T-helper 22 cell (primary cell): ENCODE measurements at places on chromosomes 12 and 14.

GRCh38 chr14:90513161-90514014 is 116.6 kb downstream of the CALM1 start:
- DNase-seq: no peak

DNA sequence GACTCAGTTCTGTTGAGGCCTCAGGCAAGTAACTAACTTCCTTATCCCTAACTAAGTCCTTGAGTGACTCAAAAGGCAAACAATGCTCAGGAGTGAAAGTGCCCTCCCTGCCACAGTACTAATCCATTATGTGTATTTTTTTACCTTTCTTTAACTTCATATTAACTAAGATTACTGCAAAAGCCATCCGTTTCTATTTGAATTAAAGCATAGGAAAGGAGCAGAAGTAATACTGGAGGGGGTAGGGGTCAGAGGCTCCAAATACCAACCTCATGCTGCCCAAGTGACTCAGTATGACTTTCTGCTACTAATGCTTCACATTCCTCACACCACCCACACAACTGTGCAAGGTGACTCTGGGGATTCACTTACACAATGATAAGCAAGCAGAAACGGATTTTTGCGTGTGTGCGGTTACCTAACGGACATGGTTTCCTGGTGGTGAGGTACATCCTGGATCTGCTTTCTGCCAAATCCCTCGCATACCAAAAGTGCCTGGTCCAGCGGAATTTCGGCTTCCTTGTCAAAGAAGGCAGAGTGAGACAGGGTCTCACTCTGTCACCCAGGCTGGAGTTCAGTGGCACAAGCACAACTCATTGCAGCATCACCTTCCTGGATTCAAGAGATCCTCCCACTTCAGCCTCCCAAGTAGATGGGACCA is 25.1 kb downstream of the MOK start:
- DNase-seq: no peak

DNA sequence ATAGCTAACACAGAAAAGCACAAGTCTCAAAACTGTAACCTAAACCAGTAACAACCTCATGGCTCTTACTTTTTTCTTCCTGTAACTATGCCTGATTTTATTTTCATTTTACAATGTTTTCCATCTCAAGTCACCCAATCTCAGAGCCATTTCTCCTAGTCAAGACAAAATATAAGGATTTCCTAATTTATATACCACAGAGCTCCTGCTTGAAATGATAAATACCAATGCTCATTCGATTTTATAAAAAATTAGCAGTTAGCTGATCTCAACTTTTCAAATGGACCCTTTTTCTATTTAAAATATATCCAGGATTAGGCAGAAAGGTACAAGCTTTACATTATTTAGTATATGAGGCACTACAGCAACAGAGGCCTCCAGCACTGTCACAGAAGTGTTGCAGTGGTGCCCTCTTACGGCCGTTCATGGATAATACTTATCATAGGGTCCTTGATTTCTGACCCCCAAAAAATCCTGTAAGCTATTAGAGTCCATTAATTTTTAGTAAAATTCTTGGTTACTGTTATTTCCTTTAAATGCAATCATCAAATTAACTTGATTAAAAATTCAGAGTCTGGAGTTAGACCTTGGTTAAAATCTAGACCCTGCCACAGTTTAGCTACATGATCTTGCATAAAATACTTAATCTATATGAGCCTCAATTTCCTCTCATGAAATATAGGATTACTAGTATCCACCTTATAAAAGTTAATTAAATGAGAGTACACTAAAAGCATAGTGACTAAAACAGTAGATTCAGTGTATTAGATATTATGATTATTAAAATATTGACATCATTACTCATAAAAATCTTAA is 68.3 kb downstream of the SEC23A start:
- DNase-seq: no peak

DNA sequence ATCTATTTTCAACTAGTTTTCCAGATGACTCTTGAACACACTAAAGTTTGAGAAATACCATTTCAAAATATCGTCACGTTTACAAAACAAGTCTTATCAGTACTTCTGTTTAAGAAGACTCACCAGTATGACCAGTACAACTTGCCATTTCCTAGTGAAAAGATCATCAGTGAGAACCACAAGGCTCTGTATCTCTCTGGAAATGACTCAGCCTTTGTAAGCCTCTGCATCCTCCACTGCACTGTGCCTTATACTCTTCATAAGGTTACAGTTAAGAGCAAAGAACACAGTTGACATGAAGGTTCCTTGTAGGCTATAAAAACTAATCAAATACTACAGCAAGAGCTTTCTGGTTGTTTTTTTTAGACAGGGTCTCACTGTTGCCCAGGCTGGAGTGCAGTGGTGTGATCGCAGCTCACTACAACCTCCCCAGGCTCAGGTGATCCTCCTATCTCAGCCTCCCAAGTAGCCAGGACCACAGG is 5.7 kb upstream of the VTI1B start:
- DNase-seq: no peak

DNA sequence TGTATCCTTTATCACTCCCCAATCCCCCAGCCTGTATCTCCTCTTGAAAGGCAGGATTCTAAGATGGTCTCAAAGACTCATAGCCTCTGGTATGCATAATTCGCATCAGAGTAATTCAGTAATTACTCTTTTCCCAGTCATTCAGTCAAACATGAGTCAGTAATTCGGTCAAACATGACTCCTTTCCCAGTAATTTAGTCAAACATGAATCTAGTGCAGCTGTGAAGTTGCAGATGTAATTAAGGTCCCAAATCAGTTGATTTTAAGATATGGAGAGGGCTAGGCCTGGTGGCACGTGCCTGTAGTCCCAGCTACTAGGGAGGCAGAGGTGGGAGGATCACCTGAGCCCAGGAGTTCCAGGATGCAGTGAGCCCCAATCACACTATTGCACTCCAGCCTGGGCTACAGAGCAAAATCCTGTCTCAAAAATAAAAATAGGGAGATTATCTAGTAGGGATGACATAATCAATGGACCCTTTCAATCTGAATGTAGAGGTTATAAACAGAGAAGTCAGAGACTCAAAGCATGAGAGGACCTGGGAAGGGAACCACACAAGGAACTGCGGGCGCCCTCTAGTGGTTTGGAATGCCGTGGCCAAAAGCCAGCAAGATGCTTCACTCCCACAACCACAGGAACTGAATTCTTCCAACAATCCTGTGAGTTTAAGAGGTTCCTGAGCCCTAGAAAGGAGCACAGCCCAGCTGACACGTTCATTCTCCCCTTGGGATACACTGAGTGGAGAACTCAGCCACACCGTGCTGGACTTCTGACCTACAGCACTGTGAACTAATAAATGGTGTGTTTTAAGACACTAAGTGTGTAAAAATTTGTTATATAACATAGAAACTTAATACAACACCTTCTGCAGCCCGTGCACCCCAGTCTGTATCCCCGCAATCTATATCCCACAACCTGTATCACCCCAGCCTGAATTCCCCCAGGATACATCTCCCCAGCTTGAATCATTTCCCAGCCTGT is 14.3 kb upstream of the ARMH4 start:
- DNase-seq: peak; percentile 33

DNA sequence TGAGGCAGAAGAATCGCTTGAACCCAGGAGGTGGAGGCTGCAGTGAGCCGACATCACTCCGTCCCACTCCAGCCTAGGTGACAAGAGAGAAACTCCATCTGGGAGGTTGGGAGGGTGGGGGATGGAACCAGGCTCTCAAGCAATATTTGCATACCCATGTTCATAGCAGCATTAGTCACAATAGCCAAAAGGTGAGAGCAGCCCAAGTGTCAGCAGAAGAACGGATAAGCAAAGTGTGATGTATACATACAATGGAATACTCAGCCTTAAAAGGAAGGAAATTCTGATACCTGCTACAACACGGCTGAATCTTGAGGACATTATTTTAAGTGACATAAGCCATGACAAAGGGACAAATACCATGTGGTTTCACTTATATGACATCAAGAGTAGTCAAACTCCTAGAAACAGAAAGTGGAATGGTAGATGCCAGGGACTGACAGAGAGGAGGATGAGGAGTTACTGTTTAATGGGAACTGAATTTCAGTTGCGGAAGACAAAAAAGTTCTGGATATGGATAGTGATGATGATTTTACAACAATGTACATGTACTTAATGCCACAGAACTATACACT is 11.6 kb downstream of the DAD1 start:
- no peak for DNase-seq

DNA sequence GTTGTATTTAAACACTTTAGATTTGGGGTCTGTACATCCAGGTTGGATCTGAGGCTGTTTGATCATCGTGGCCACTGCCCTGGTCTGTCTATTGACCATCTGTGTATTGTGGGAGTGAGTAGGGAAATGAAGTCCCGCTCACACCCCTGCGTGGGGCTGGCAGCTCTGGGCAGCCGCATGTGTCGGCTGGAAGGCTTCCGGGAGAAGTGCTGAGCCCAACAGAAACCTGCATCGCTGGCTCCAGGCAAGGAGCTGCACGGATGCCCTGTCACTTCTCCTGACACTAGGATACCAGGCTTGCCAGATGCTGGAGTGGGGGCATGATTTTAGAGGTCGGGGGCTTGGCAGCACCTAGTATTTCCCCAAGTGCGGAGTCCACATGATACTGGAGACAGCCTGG is 93.6 kb downstream of the PHETA1 start:
- DNase-seq: no peak

DNA sequence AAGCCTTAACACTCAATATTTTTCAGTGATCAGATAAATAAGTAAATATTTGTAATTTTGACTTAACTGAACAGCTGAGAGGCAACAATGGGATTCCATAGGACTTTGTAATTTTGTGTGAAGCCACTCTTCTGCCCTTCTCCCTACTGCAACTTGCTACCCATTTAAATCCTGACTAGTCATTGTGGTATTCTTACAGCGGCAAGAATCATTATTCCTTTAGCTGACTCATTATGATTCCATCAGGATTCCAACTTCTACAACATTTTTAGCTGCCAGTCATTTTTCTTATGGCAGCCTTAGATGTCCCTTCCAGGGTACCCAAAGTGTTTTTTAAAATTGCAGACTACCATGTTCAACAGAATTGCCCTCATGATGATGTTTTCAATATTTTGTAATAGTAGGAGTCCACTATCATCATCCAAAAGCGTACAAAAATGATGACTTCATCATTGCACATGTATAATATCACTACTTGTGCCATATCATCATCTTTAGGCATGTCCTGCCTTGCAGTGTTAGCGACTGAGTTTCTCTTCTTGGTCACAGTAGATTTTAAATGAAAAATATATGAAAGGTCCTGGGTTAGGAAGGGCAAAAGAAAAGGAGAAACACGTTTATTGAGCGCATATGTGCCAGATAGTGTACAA is 5.1 kb upstream of the MAGOHB start:
- DNase-seq: no peak

- no peak for DNase-seq
Observed at GRCh38 chr14:98914942-98915341, 357.1 kb downstream of the BCL11B start.

DNA sequence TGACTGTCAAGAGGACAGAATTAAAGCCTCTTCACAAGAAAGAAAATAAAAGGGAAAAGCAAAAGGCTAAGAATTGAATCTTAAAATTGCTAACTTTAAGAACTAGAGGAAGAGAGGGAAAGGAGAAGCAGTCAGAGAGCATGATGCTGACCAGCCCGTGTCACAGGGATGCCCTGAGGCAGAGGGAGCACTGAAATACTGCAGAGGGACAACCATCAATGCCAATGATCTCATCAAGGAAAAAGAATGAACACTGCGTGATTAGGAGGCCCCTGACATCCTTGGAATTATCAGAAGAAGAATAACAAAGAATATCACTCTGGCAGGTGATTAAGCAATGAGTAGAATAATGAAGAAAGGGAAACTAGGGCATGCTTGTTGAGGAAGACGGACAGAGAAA is 252.2 kb upstream of the GRIP1 start:
- DNase-seq: no peak

- DNase-seq: no peak
Observed at GRCh38 chr14:70856851-70857495, 47.7 kb upstream of the MAP3K9 start.

- no peak for DNase-seq
Observed at GRCh38 chr12:47863985-47864384, 40.8 kb downstream of the VDR start.

DNA sequence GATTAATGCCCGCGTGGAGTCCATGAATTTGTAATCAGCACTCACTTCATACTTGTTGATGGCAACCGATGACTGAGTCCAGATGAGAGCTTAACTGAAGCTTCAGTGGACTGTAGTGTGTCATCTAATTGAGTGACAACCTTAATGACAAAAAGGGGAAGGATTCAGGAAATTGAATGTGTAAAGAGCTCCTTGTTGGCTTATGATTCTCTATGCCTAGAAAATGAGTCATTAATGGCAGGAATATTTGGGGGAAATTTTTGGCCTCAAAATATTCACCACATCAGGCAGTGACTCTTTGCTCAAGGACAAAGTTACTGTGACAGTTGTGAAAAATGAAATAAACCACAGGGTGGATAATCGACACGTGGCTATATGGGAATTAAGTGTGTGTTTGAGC is 55.3 kb upstream of the STON2 start:
- no peak for DNase-seq

GRCh38 chr12:8834230-8834629 is 11.8 kb downstream of the A2ML1 start:
- DNase-seq: no peak

DNA sequence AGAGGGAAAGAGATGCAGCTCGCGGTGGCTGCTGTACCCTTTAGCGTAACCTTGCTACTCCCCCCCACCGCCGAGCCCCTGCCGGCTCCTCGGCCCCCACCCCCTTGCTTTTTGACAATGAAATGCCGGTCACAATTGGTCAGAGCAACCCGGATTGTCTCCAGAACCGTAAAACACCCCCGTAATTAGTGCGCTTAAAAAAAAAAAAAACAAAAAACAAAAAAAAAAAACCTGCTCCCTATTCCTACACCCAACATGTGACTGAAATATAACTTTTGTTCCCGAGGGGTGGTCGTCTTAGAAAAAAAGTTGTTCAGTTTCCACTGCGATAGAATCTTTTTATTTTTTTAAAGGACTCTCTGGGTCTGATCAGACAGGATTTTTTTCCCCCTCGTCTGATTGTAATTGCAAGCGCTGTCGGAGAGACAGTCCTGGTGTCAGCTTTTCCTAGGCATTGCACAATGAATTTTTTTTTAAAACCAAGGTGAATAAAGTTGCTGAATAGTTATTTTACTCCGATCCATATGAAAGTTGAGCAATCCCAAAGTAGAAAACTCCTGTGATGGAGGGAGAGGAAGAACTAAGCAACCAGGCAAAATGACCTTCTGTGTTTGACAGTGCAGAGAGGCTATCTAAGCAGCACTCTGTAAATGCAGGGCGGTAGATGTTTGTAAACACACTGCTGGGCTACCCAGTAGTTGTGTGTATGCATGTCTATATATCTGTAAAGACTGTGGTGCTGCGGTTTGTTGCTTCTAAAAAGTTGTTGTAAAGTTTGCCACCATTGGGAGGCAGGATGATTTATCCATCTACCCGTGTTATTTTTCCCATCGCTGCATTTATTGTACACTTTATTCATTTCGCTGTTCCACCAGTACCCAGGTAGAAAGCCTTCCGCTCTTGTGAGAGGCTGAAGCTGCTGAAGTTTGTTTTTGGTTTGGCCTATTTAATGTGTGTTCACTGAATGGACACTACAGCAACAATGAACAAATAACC is 1.1 kb downstream of the ETV6 start:
- DNase-seq: no peak

- DNase-seq: no peak
Observed at GRCh38 chr12:93686572-93687356, 9.6 kb downstream of the CRADD start.

GRCh38 chr14:101480747-101481530 is 80.4 kb upstream of the DIO3 start:
- DNase-seq: no peak
